SJSA1 (cell line): ENCODE measurements at places on chromosomes 11 and 22.

DNA sequence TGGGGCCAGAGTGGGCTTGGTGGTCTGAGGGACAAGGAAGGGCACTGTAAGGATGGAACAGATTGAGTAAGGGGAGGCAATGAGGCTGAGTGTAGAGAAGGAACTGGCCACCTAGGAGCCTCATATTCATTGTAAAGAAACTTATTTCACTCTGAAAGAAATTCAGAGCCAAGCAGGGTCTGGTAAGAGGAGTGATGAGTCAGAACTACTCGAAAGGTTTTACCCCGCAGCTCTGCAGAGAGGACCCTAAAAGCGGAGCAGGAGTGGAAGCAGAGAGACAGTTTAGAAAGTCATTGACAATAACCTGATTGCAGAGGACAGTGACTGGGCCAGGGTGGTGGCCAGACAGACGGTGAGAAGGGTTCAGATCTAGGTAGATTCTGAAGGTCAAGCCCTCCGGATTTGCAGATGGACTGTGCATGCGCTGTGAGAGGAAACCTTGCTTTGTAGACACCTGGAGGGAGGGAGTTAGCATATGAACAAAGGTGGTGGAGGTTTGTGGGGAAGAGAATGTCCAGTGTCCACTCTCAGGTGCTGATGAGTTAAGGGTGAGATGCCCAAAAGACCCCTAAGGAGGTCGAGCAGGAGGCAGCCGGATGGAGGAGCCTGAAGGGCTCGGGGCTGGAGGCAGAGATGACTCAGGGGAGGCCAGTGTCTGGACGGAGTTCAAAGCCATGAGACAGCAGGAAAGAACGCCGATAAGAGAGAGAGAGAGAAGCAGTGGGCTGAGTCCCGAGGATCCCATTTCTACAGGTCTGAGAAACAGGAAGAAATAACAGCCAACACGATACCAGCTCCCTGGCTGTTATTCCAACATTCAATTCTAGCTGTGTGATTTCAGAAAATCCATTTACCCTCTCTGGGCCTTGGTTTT, 546.0 kb downstream of the BRD1 start:
- DNase-seq, result no peak

DNA sequence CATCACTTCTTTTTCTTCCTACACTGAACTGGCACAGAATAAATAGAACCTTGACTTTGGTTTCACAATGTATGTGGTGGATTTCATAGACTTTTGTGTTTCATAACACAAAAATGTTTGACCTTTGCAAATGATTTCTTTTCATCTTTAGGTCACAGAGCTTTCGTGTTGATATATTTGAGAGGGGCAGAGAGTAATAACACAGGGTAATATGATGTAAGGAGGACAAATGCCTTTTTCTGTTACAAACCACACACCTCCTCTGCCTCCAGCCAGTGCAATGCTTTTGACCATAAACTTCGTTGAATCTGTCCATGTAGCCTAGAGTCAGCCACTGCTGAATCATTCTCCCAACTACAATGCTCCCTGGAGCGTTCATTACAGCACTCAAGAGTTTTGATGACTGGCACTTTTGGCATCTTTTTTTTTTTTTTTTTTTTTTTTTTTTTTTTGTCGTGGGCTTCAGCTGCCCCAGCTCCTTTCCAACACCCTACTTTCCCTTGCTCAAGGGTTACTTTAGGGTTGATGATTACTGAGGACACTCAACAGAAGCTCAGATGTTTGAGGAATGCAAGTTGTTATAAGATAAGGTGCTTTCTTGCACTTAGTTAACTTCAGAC, 11.4 kb upstream of the CAT start:
- no peak for DNase-seq

DNA sequence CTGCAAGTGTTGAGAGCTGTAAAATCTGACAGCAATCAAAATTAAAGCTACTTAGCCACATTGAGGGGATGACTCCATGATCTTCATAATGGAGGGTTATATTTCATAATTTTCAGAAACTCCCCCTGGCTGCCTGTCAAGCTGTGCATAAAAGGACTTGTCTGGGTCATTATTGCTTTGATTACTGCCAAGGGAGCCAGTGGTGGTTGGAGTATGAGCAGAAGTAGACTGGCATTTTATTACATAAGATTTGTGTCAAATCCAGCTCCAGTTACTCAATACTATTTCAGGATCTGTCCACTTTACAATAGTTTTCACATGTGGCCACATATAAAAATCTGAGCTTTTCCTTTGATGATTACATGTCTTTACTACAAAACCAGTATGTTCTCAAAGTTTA, 108.9 kb upstream of the SLC5A12 start:
- DNase-seq, result no peak

DNA sequence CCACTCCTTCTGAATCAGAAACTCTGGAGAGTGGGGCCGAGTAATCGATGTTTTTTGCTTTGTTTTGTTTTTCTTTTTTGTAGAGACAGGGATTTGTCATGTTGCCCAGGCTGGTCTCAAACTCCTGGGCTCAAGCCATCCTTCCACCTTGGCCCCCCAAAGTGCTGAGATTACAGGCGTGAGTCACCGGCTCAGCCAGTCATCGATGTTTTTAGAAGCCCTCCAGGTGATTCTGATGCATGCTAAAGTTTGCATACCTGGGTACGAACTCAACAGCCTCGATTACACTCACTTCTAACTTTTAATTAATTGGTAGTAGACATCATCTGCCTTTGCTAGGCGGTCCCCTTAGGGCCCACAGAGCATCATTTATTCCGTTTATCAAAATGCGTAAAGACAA, 50.3 kb downstream of the C11orf71 start:
- DNase-seq, result no peak

GRCh38 chr11:33772300-33772699, 2.0 kb downstream of the FBXO3 start:
- DNase-seq, result no peak

DNA sequence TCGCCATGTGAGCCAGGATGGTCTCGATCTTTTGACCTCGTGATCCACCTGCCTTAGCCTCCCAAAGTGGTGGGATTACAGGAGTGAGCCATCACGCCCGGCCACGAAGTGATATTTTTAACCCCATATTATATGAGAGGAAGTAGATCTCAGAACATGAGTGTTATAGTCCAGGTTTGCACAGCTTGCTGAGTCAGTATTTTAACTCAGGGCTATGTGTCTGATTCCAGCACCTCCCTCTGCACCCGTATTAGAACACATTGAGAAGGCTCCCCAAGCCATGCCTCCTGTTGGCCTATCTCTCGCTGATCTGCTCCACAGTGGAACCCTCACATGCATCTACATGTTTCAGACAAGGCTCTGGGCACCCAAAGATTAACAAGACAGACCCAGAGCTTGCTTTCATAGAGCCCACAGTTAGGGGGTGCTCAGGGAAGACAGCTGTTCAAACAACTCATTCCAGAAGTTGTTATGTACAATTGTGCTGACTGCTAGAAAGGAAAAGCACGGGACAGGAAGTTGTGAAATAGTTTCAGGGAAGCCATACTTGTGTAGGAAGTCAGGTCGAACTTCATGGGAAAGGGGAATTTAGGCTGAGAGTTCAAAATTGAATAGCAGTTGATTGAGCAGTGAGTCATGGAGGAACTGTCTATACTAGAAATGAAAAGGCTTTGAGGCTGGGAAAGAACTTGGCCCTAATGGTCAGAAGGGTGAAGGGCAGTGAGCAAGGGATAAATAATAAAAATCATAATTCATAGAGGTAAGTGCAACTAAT, 49.3 kb upstream of the CLPB start:
- no peak for DNase-seq
